ENCODE measurements at places on chromosomes 4 and X. TPM values are rescaled to one million over a fixed set of nuclear protein-coding genes. Genes with fewer than 3 reads are reported as not detected.

Gene EGFL6
- 6.3 TPM for total RNA-seq

Gene MAGIX
- 15.2 TPM for total RNA-seq

Gene FAM241A
- 3.0 TPM for total RNA-seq

Gene HAND2
- 0.15 TPM for total RNA-seq

Gene RBBP7
- total RNA-seq, result 82.8 TPM

Gene MAGEA9B
- total RNA-seq, result not detected

Gene MGAT4D
- not detected for total RNA-seq

Gene HNRNPDL
- total RNA-seq, result 257 TPM

Gene NLGN3
- total RNA-seq, result 1.5 TPM

Gene SH3BGRL
- 196 TPM for total RNA-seq

Gene ATRX
- 208 TPM for total RNA-seq

Gene ESX1
- total RNA-seq, result not detected

Gene POU3F4
- total RNA-seq, result not detected

Gene HEPH
- 9.5 TPM for total RNA-seq

Gene CENPC
- total RNA-seq, result 57.1 TPM

Gene CT45A2
- not detected for total RNA-seq

Gene ATOH1
- not detected for total RNA-seq

Gene ADRA2C
- total RNA-seq, result 5.4 TPM

Gene FDCSP
- 6.0 TPM for total RNA-seq

Gene SHISA3
- total RNA-seq, result 2.2 TPM

Gene FRMPD3
- 0.15 TPM for total RNA-seq

Gene PHOX2B
- total RNA-seq, result not detected

Gene STATH
- total RNA-seq, result not detected

Gene GABRA4
- 0.09 TPM for total RNA-seq

Gene CFAP47
- 21.0 TPM for total RNA-seq

Gene TLR1
- 24.1 TPM for total RNA-seq

Gene TMEM150C
- total RNA-seq, result 5.4 TPM

Gene NPY5R
- total RNA-seq, result 0.26 TPM

Gene CXCL11
- total RNA-seq, result 0.58 TPM

Gene DOK7
- 0.63 TPM for total RNA-seq

Gene HMX1
- total RNA-seq, result not detected

Gene RXFP1
- total RNA-seq, result 10.7 TPM

Gene LRPAP1
- total RNA-seq, result 177 TPM

Gene SOD3
- total RNA-seq, result 48.9 TPM

Gene PRR27
- total RNA-seq, result not detected

Gene IL15
- 5.6 TPM for total RNA-seq

Gene ALAS2
- 2.8 TPM for total RNA-seq

Gene TENM3
- 3.8 TPM for total RNA-seq

Gene RASL11B
- total RNA-seq, result 5.7 TPM

Gene RGN
- 14.7 TPM for total RNA-seq

Gene ART3
- 0.71 TPM for total RNA-seq

Gene DGKQ
- total RNA-seq, result 5.9 TPM

Gene PNMA6A
- total RNA-seq, result 2.0 TPM

Gene NSUN7
- 15.4 TPM for total RNA-seq

Gene PCDH18
- total RNA-seq, result 106 TPM

Gene DRP2
- 0.74 TPM for total RNA-seq

Gene TFDP3
- not detected for total RNA-seq

Gene CSN1S1
- total RNA-seq, result not detected

Gene TET2
- 24.7 TPM for total RNA-seq

Data from lung (tissue), 17 donors.